ENCODE measurements at places on chromosomes 16 and 17.

- DNase-seq: no peak
Observed at GRCh38 chr17:58508341-58509067, 5.9 kb downstream of the MTMR4 start.

DNA sequence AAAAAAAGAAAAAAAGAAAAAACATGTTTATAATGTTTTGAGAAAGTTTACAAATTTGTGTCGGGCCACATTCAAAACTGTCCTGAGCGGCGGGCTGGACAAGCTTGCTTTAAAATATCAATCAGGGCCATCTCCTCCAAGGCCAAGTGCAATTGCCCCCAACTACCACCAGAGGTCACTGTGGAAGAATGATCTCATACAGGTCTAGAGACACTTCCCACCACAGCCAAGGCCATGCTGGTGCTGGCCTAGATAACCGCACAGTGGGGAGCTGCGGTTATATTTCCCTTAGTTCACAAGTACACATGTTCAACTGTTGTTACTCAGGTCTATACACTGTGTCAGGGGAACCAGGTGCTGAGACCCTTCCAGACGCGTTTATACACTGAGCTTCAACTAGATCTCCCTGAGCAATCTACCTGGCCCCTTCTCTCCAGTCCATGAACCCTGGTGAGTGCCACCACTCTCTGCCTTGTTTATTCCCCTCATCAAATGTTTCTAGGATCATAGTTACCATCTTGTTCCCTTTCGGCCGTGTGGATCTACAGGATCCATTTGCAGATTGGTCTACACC, 83.8 kb upstream of the CCL2 start:
- DNase-seq: peak; percentile 57

DNA sequence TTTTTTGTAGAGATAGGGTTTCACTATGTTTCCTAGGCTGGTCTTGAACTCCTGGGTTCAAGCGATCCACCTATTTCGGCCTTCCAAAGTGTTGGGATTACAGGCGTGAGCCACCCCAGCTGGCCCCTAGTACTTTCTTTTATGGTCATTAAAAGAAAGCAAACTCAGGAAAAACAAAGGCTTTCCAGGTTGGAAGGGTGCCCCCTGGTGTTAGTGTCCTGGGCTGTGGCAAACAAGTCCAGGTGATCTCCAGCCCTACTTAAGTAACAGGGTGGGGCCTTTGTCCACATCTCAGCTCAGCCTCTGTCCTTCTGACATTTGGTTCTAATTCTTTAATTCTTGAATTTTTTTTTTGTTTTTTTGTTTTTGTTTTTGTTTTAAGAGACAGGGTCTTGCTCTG, 6.9 kb downstream of the IGFBP4 start:
- no peak for DNase-seq

GRCh38 chr17:76252040-76252954, 12.0 kb upstream of the RNF157 start:
- peak; percentile 80 for DNase-seq

DNA sequence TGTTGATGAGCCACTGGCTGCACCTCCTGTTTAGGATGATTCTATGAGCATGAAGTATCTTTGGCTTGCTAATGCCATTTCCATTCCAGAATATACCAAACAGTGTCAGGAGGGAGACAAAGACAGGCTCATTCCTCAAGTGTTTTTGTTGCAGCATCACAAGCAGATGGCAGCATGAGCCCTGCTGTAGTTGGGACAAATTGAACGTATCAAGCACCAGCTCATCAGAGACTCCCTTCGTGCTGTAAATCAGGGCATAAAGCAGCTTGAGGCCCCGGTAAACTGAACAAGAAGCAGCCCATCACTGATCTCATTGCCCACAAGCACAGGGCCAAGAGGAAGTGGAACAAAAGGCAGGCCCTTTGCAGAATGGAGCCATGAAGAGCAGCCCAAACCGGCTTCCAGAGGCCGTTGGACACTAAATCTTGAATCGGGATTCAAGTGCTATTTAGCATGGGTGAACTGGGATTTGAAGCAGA, 45.9 kb upstream of the HS3ST3A1 start:
- DNase-seq: no peak

GRCh38 chr16:30142672-30143346, 19.8 kb upstream of the MAPK3 start:
- no peak for DNase-seq

DNA sequence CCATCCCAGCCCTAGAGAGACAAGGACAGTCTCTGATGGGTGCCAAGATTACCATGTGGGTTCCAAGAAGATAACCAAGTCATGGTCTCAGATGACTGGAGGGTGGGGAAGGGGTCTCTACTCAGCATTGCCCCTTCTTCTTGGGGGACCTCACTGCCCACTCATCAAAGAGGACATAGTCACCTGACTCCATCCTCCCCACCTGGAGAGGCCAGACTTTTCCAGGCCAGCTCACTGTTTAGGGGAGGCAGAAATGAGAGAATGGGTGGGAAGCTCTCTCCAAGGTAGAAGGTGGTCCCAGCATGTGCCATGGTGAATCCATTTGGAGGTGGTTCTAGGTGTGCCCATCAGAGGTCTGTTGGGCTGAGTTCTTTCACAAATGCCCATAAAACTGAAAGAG, 20.7 kb upstream of the IL21R start:
- DNase-seq: no peak

DNA sequence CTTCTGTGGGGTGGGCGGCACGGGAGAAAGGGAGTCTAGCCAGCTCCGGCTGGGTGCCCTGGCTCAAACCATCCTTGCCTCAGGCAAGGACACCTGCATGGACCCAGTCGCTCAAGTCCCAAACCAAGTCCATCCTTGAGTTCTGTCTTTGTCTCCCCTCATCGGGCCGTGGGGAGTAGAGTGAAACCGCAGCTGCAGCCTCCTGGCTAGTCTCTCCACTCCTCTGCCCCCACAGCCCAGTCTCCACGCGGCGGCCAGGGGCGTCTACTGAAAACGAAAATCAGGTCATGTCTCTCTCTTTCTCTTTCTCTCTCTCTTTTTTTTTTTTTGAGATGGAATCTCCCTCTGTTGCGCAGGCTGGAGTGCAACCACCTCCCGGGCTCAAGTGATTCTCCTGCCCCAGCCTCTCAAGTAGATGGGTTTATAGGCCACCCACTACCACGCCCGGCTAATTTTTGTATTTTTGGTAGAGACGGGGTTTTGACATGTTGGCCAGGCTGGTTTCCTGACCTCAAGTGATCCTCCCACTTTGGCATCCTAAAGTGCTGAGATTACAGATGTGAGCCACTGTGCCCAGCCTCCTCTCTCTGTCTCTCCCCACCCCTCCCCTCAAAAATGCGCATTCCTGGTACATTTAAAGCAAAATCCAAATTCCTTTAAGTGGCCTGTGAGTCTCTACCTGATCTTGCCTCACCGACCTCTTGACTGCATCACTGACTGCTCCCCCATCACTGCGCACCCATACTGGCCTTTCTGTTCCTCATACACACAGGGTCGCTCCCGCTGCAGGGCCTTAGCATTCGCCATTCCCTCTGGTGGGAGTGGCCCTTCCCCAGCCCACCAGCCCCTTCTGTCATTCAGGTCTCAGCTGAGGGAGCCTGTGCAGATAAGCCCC, 17.7 kb upstream of the RMI2 start:
- DNase-seq: no peak

- no peak for DNase-seq
Observed at GRCh38 chr17:71821511-71821910, 299.3 kb upstream of the SOX9 start.

DNA sequence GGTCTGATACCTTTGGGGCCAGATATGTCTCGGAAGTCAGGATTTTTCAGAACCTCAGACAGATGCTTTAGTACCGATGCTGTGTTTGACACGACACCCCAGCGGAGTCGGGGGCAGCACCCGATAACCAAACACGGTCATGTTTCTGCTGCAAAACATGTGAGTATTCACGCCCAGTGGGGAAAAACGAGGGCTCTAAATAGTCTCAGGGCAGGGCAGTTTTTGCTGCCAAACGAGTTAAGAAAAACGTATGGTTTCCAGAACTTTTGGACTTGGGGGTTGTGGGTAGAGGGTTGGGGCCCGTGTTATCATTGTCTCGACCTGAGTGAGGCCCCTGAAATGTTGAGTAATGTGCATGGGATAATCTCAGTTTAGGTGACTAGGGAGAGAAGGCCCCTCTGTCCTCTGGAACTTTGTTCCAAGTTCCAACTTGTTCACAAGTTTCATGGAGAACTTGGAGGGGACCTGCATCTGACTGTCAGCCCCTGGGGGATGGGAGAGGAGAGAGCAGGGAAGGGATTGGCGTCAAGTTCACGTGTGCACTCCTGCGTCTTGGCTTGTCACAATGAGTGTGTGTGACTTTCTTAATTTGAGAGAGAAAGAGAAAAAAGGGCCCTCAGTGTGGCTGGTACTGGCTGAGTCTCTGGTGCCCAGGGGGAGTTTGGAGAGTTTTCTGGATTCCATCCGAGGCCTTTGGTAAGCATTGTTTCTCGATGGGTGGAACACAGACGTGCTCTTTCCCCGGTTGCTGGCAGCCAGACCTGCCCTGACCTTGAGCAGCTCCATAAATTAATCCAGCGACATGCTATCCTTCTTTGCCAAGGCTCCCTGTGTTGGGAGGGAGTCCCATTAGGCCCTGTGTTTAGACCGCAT, 83.9 kb upstream of the CIBAR2 start:
- no peak for DNase-seq

- no peak for DNase-seq
Observed at GRCh38 chr17:32283745-32284201, 18.1 kb downstream of the RHBDL3 start.

Data from lower lobe of right lung (tissue), 2 donors.